Effector CD8-positive, alpha-beta T cell (primary cell): ENCODE measurements at places on chromosomes 11 and 22.

- DNase-seq: no peak
Measured at GRCh38 chr22:22371031-22371541, 126.5 kb downstream of the VPREB1 start.

- DNase-seq: no peak
Measured at GRCh38 chr11:10722307-10722706, 28.7 kb upstream of the CTR9 start.

- no peak for DNase-seq
Measured at GRCh38 chr11:129184581-129184980, 7.5 kb downstream of the ARHGAP32 start.

DNA sequence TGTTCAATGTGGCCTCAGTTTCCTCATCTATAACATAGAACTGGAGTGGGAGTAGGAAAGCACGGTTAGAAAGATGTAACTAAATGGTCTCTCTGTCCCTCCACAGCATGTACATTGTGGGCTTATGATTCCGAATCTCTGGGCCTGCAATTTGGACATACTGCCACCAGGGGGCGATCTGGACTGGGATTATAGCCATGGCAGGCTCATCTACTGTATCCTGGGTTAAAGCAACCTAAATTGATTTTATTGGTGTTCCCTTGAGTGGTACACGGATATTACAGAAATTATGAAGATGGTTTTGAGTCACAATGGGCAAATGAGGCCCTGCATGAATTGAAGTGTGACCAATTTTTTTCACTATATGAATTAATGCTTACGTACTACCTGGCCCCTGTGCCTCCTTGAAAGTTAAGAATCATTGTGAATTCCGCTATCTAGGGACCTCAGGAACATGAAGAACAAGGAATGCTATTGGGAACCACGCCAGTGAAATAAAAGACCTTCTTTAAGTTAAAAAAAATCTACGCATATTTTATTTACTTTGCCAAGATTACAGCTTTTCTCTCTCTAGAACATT is 32.9 kb downstream of the TST start:
- DNase-seq: peak; percentile 4

DNA sequence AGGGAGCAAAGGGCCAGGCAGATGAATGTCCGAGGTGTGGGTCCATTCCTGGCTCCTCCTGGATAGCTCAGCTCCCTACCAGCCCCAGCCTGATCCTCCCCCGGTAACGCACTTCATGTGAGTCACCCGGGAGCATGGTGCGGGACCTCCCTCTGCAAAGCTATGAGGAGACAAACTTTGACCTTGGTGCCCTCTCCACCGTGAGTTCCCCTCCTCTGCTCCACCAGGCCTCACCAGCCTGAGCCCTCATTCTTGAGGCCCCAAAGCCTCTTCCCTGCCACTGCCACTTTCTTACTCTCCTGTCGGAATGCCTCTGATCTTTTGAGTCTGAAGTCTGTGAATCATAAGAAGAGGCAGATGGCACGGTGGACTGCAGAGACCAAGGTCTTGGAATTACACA is 37.4 kb upstream of the CD82 start:
- no peak for DNase-seq

- no peak for DNase-seq
Measured at GRCh38 chr11:8545698-8546366, 48.2 kb downstream of the STK33 start.
